ENCODE measurements at places on chromosomes 4 and X. TPM values are rescaled to one million over a fixed set of nuclear protein-coding genes. Genes with fewer than 3 reads are reported as not detected.

Gene GPR143
- 0.47 TPM for total RNA-seq

Gene FAM50A
- 77.5 TPM for total RNA-seq

Gene TCEAL6
- not detected for total RNA-seq

Gene RHOH
- 9.2 TPM for total RNA-seq

Gene JAKMIP1
- total RNA-seq: 0.65 TPM

DNA sequence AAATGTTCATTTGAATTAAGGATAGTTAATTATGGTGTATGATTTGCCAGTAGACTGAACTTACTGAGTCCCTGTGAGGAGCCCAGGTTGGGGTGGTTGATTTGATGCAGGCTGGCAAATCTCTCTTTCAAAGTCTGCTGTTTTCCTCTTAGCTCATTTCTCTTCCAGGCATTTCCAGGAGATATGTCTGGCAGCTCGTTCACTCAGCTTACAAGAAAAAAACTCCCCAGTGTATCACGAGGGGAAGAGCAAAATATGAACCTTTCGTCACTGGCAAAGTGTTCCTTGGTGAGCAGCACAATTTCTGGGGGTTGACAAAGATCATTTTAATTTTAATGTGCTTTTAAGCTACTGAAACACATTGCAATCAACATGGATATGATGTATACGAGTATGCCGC, 244.2 kb downstream of the CBLL2 start:
- no peaks in the 10 kb centered on the region for H3K27me3 ChIP-seq
- no peak for DNase-seq
- H3K27ac ChIP-seq: no peak overlapping the region
- H3K4me1 ChIP-seq: no peaks in the 10 kb centered on the region
- H3K36me3 ChIP-seq: no peaks in the 10 kb centered on the region

GRCh38 chrX:9566150-9566621, 101.3 kb downstream of the TBL1X start:
- H3K4me1 ChIP-seq: peaks cover 15% of the 10 kb centered on the region
- DNase-seq: no peak
- H3K36me3 ChIP-seq: no peaks in the 10 kb centered on the region
- H3K27me3 ChIP-seq: no peaks in the 10 kb centered on the region

DNA sequence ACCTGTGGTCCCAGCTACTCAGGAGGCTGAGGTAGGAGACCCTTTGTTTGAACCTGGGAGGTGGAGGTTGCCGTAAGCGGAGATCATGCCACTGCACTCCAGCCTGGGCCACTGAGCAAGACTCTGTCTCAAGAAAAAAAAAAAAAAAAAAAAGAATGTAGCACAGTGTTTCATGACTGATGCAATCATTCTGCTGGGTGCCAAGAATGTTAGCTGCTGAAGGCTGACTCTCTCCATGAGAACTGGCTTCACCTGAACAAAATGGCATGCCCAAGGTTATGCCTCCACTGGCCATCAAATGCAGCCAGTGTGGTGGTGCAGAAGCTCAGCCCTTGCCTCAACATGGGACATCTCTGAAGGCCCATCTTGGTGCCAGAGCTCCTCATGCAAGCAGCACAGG, 412.1 kb downstream of the ADAM29 start:
- H3K4me3 ChIP-seq: no peak overlapping the region
- no peak for DNase-seq
- no peaks in the 10 kb centered on the region for H3K4me1 ChIP-seq
- no peaks in the 10 kb centered on the region for H3K27me3 ChIP-seq

- H3K4me1 ChIP-seq: no peaks in the 10 kb centered on the region
- H3K36me3 ChIP-seq: no peaks in the 10 kb centered on the region
- DNase-seq: no peak
- peak overlapping the region; percentile 13 for H3K27ac ChIP-seq
- H3K4me3 ChIP-seq: no peak overlapping the region
- no peaks in the 10 kb centered on the region for H3K27me3 ChIP-seq
Measured at GRCh38 chrX:41382714-41383645, 49.0 kb downstream of the DDX3X start.

GRCh38 chr4:168569066-168569930, 72.4 kb downstream of the PALLD start:
- peaks cover 5% of the 10 kb centered on the region for H3K27me3 ChIP-seq
- H3K4me3 ChIP-seq: no peak overlapping the region
- DNase-seq: no peak
- H3K4me1 ChIP-seq: peaks cover 8% of the 10 kb centered on the region
- no peaks in the 10 kb centered on the region for H3K36me3 ChIP-seq
- H3K27ac ChIP-seq: no peak overlapping the region

DNA sequence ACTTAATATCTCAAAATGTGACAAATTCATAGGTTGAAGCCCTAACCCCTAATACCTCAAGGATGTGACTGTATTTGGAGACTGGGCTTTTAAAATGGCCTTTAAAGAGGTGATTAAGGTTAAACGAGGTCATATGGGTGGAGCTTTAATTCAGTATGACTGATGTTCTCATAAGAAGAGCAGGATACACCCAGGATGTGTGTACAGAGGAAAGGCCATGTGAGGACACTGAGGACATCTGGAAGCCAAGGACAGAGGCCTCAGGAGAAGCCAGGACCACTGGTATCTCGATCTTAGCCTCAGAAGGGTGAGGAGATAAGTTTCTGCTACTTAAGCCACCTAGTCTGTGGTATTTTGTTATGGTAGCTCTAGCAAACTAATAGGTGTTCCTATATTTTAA, 49.0 kb upstream of the SHISA3 start:
- DNase-seq: no peak
- H3K27ac ChIP-seq: no peak overlapping the region
- no peak overlapping the region for H3K4me3 ChIP-seq
- H3K36me3 ChIP-seq: no peaks in the 10 kb centered on the region

- DNase-seq: no peak
- H3K27me3 ChIP-seq: no peaks in the 10 kb centered on the region
- H3K27ac ChIP-seq: no peak overlapping the region
- H3K4me3 ChIP-seq: no peak overlapping the region
Measured at GRCh38 chrX:2192584-2193272, 308.0 kb downstream of the DHRSX start.

DNA sequence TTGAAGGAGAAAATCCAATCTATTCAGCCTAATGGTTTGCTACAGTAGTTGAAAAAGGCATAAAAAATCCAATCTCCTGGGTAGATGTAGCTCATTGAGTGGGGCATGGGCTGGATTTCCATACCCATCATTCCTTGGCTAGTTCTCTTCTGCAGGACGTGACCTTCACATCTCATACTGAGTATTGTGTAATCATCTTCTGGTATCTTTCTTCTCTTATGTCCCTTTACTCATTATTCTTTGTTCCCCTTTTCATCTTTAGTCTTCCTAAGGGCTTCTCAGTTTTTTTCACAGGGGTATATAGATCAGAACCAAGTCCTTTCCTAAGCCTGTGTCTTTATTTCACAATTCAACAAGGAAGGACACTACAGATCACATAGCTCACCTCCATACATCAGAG, 727.6 kb upstream of the MAGEB2 start:
- H3K36me3 ChIP-seq: no peaks in the 10 kb centered on the region
- no peak overlapping the region for H3K4me3 ChIP-seq
- no peaks in the 10 kb centered on the region for H3K27me3 ChIP-seq
- no peak overlapping the region for H3K27ac ChIP-seq
- no peak for DNase-seq

GRCh38 chr4:120630427-120630826, 292.1 kb downstream of the PRDM5 start:
- no peak overlapping the region for H3K4me3 ChIP-seq
- no peaks in the 10 kb centered on the region for H3K4me1 ChIP-seq
- no peaks in the 10 kb centered on the region for H3K36me3 ChIP-seq
- no peaks in the 10 kb centered on the region for H3K27me3 ChIP-seq

DNA sequence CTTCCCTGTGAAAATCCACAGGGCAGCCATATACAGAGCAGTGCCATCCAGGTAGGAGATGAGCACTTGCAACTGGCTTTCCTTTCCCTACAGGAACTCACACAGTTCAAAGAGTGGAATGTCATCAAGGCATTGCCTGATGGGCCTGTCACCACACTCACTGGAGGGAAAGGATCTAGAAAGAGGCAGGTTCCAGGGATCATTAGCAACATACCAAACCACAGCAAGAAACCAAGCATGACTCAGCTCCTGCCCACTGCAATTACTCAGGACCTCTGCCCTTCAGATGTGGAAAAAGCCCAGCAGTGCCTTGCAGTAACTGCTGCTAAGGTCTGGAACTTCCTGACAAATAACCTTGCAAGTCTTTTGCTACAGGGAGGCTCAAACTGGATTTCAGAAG, 101.2 kb downstream of the ZNF674 start:
- no peak overlapping the region for H3K4me3 ChIP-seq
- no peak for DNase-seq
- H3K36me3 ChIP-seq: peaks cover 3% of the 10 kb centered on the region
- H3K4me1 ChIP-seq: peaks cover 6% of the 10 kb centered on the region

- no peaks in the 10 kb centered on the region for H3K36me3 ChIP-seq
- no peak overlapping the region for H3K4me3 ChIP-seq
- H3K27ac ChIP-seq: no peak overlapping the region
- no peaks in the 10 kb centered on the region for H3K27me3 ChIP-seq
- DNase-seq: peak; percentile 41
Measured at GRCh38 chr4:6263526-6264224, 6.0 kb upstream of the WFS1 start.

DNA sequence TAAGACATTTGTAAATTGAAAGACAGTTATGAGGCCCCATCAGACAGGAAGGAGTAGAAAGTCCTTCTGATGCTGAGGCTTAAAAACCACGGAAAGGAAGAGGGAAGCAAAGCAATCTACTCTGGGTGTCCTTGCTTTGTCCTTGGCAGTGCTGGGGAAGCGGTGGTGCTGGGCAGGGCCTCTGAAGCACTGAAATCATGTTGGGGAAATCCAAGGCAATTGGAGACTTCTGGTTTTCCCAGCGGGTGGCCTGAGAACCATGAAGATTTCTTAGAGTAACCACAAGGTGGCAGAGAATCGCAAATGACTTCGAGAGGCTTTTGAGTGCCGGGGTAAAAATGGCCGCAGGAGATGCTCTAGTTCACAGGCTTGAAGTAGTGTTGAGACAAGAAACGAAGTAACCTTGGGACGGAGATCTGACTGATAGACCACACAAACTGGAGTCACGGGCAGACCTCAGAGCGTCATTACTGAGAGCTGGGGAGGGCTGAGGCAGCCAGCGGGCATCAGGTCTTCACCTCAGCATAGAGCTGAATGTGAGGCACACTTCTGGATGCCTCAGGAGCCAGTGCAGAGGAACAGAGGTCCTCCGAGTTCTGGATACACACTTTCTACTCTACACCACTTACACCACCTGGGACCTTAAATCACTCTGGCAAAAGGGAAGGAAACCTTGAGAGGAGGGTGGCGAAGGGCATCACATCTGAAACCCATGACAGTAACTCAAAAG, 130.7 kb upstream of the GPRIN3 start:
- H3K4me3 ChIP-seq: no peak overlapping the region
- H3K4me1 ChIP-seq: no peaks in the 10 kb centered on the region

DNA sequence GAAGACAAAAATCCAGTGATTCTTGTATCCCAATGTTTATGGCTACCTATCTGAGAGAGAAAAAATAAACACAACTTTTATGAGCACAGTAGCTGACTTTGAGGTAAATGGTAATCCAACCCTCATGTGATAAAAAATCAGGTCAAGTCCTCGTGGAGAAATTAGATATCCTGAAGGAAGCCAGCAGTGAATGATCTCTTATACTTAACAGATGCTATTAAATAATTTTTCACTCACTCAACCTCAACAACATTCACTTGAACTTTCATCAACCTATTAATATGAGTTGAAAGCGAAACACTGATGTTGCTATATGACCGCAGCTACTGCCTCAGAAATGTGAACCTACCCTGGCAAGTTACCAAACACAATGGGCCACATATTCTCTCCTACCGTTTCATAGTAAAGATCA, 105.4 kb downstream of the GPC3 start:
- H3K27me3 ChIP-seq: no peaks in the 10 kb centered on the region
- H3K27ac ChIP-seq: no peak overlapping the region
- DNase-seq: no peak
- no peaks in the 10 kb centered on the region for H3K36me3 ChIP-seq

GRCh38 chr4:172951679-172952451, 216.7 kb upstream of the GALNT7 start:
- H3K4me1 ChIP-seq: no peaks in the 10 kb centered on the region
- no peak overlapping the region for H3K27ac ChIP-seq
- H3K36me3 ChIP-seq: no peaks in the 10 kb centered on the region
- H3K27me3 ChIP-seq: no peaks in the 10 kb centered on the region
- no peak overlapping the region for H3K4me3 ChIP-seq
- no peak for DNase-seq

- peaks cover 25% of the 10 kb centered on the region for H3K4me1 ChIP-seq
- no peak overlapping the region for H3K4me3 ChIP-seq
- H3K27me3 ChIP-seq: no peaks in the 10 kb centered on the region
- no peak for DNase-seq
Measured at GRCh38 chr4:40952217-40952616, 202.5 kb downstream of the NSUN7 start.

DNA sequence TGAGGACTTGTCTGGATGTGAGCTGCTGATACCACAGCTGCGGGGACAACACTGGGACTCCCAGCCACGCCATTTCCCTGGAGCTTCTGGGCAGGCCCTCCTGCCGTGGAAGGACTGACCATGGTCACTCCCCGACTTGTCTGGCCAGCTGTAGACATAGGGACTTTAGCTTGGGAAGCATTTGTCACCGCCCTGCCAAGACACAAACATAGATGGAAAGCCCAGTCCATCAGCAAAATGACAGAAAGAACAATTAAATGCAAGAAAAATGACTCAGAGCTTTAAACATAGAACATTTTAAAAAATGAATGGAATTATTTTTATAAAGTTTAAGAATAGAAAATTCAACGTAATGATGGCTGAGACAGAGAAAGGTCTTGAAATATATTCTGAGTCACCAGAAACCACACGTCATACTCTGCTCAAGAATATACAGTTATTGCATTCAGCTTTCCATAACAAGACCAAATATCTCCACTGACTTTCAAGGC, 107.6 kb upstream of the CBR4 start:
- no peak overlapping the region for H3K4me3 ChIP-seq
- DNase-seq: no peak
- H3K27me3 ChIP-seq: no peaks in the 10 kb centered on the region
- no peak overlapping the region for H3K27ac ChIP-seq

DNA sequence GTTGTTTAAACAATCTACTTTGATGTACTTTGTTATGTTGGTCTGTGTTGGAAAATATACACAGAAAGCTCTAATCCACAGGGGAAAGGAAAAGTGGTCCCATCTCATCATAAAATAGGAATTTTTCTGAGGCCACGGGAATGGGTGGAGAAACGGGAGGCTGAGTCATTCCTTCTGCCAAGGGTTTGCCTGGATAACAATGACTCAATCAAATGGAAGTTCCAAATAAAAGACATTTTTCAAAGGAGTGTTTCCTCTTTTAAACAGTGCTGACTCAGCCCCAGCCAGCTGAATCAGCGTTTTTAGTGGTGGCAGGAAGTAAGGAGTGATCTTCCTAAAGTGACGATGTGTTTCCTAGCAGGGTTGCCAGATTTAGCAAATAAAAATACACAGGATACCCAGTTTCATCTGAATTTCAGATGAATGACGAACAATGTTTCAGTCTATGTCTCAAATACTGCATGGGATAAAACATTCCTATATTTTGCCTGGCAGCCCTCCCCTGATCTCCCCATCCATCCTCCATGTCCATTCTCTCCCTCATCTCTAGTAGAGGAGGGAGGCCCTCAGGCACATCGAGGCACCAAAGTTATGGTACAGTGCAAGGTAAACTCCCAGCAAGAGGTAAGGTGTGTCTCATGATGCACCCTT, 345.4 kb upstream of the GATB start:
- H3K4me1 ChIP-seq: peaks cover 2% of the 10 kb centered on the region
- no peaks in the 10 kb centered on the region for H3K27me3 ChIP-seq
- no peaks in the 10 kb centered on the region for H3K36me3 ChIP-seq

All from lower lobe of right lung (tissue), 2 donors.